ENCODE measurements at places on chromosomes 11 and 22.

- DNase-seq: no peak
These were observed 1060.1 kb downstream of the NTM start for GRCh38 chr11:132430429-132431062.

DNA sequence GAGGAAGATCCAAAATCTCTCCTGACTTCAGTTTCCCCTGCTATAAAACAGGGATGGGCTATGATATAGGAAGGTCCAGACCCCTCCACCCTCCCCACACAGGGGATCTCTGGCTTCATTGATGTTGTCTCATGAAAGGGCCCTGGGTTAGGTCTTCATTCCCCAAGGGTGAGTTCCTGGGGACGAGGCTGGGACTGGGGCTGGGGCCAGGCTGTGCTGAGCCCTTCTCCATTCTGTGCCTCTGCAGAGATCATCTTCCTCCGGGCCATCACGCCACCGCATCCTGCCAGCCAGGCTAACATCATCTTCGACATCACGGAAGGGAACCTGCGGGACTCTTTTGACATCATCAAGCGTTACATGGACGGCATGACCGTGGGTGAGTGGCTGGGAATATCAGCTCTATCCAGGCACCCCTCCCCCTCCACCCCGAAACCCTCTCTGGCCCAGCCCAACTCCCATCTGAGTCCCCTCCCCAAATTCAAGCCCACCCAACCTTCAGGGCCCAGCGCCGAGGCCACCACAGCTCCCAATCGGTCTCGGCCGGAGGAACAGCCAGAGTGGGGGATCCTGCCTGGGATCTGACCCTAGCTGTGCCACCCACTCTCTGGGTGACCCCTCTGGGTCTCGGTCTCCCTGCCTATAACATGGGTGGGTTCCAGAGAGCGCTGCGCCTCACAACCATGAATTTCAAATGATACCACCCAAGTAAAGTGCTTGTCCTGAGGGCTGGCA, 74.2 kb downstream of the FBLN1 start:
- DNase-seq: no peak

GRCh38 chr11:97854877-97855276, 1165.9 kb upstream of the CNTN5 start:
- DNase-seq: no peak

GRCh38 chr22:46309526-46310085, 12.9 kb downstream of the GTSE1 start:
- no peak for DNase-seq

GRCh38 chr22:36164621-36165020, 4.1 kb upstream of the APOL3 start:
- no peak for DNase-seq

DNA sequence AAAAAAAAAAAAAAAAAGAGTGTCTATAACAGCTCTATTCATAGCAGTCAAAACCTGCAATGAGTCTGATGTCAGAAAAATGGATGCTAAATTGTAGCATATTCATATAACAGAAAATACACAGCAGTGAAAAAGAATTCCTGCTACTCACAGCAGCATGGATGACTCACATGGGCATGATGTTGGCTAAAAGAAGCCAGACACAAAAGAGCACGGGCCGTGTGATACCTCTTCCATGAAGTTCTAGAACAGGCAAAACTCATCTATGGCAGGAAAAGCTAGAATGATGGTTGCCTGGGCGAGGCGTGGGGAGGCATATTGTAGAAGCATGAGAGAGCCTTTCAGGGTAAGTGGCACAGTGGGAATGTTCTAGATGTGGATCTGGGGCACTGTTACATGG, 18.9 kb downstream of the PLAAT3 start:
- no peak for DNase-seq

GRCh38 chr22:49824185-49824925, 3.3 kb downstream of the BRD1 start:
- no peak for DNase-seq

DNA sequence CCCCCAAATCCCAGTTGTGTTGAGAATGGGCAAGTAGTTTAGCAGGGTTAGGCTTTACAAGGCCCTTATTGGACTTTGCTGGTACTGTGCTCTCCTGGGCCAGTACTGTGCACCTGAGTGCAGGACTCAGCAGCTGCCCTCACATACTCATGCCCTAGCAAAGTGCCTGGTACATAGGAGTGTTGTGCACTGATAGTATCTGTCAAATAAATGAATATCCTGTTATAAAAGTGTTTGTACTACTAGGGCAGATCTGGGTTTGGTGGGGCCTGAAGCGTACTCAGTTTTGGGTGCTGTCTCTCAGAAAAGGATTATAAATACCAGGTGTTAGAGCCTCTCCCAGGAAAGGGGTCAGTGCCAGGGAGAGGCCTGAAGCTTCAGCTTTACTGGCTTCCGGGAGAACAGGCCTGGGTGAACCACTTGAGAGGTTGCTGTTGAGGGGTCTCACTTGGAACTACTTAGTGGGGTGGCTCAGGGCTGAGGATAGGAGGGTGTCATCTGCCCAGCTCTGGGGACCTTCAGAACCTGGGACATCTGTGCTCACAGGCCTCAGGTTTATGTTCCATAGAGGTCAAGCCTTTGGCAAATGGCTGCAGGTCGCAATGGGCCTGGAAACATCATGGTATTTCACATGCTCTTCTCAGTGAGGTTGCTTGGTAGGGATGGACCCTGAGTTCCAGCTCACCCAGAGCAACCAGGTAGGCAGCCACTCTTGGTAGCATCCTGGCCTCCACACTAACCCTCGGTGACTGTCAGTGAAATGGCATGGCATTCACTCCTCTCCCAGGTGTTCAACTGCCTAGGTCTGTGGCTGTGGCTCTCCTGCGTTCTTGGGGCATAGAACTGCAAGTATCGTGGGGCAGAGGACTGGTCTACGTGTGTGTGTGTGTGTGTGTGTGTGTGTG, 106.1 kb downstream of the ZBTB16 start:
- no peak for DNase-seq

DNA sequence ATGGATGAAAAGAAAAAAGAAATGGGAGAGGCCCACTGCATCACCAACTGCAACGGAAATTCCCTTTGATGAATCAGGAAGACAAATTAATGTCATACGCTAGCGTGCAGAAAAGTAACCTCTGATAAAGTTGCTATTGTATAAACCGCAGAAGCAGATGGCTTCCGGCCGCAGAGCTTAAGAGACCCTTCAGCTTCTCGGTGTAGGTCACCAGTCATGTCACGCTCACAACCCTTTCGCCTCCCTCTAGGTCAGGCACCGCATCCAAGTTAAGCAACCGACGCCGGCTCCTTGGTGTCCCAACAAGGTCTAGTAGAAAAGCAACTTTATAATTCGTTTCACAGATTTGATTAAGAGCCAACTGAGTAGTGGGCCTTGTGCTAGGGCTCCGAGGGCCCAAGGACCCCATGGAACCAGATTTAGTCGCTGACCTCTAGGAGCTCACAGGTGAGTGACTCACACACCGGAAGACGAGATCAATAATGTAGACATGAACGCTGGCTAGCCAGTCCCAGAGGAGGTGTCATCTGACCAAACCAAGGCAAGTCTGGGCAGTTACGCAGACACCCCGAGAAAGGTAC, 1.2 kb upstream of the ZFP91 start:
- DNase-seq: peak; percentile 66

- DNase-seq: no peak
These were observed 606.4 kb downstream of the OPCML start for GRCh38 chr11:132925825-132926469.

- DNase-seq: no peak
These were observed 550.7 kb downstream of the INSC start for GRCh38 chr11:15665368-15665871.

DNA sequence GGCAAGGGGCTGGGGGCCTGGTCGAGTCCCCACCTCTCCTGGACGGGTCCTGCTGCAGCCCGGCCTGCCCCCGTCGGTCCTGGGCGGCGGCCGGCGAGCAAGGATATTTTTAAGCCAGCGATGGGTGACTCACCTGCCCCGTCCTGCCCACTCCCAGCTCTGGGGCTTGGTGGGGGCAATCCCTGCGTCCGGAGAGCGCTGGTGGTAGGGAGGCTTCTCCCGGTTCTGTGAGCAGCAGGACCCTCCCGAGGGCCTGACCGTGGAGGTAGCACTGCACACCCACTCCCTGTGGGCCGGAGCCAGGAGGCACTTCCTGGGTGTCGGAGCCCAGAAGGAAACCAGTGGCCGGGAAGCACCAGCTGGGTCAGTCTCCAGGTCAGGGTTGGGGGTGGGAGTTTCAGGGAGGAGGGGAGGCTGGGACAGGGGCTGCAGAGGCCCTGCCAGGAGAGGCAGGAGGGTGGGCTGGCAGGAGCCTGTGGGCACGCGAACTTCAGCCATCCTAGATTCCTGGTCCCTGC, 467 bp downstream of the EPS8L2 start:
- DNase-seq: no peak

DNA sequence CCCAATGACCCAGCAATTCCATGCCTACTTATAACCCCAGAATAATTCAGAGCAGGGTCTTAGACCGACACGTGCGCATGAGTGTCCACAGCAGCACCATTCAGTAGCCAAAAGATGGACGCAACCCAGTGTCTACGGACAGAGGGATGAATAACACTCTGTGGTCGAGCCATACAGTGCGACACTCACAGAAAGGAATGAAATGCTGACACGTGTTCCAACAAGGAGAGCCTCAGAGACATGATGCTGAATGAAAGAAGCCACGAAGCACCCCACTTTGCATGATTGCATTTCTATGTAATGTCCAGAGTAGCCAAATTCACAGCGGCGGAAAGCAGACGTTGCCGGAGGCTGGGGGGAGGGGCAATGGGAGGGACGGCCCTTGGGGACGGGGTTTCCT, 134.4 kb downstream of the CTTN start:
- no peak for DNase-seq

DNA sequence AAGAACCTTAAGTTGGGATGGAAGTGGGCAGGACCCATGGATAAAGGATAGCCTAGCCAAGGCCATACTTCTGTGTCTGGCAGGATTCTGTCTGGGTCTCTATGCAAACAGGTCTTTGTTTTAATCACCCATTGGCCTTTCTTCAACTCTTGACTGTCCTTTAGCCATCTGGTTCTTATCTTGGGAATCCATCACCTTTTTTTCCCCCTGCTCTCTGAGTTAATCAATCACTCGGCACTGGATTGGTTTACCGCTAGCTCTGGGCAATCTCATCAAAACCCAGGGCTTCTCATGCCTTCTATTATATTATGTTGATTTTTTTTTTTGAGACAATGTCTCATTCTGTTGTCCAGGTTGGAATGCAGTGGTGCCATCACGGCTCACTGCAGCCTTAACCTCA, 1.8 kb upstream of the RNF169 start:
- no peak for DNase-seq

GRCh38 chr22:38947321-38948140, 9.9 kb upstream of the APOBEC3A start:
- DNase-seq: no peak

- DNase-seq: peak; percentile 72
These were observed 310.2 kb downstream of the DLG2 start for GRCh38 chr11:85316967-85317366.

GRCh38 chr11:72920001-72920400, 105.8 kb downstream of the ATG16L2 start:
- no peak for DNase-seq

GRCh38 chr11:64218628-64219353, 7.2 kb downstream of the TRPT1 start:
- no peak for DNase-seq

DNA sequence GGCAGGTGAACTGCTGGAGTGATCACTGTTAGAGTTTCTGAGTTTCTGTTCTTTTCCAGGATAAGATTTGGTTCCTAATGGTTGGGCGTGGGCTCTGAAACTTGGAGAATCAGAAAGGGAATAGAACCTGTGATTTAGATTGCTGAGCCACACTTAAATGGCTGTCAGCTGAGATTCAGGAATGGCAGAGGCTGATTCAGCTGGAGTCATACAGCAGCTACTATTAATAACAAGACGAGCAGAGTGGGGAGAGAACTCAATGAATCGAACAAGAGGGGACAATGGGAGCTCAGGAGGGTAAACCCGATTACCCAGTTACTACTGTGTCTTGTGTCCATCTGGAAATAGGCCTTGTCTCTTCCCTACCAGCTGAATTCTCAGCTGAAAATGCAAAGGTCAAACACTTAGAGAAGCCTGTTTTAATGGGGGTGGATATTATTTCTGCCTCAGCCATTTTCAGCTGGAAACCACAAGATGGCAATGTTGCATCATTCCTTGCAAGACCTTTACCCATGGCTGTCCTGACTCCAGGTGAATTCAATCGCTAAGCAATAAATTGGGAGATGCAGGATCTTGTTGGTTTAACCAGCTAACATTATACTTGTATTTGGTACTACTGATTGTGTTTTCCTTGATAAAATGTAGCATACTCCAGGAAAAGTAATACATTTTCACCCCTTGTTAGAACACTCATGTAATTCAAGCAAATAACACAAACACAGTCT, 104.5 kb upstream of the RAG2 start:
- peak; percentile 41 for DNase-seq

GRCh38 chr11:86370922-86371594, 3.6 kb upstream of the CCDC81 start:
- no peak for DNase-seq

- DNase-seq: no peak
These were observed at the start of gene MAPK8IP2 for GRCh38 chr22:50600538-50600937. Gene MAPK8IP2, plus strand, starts transcription at chr22:50600793. Its CDS starts 26 bp downstream, at chr22:50600819.
